Forelimb muscle (tissue), 1 donor: ENCODE measurements at places on chromosomes 16 and 17. TPM values are rescaled to one million over a fixed set of nuclear protein-coding genes. Genes with fewer than 3 reads are reported as not detected.

Gene TBC1D3B
- polyA plus RNA-seq, result 14.6 TPM

Gene CCL1
- not detected for polyA plus RNA-seq

Gene MT1G
- polyA plus RNA-seq, result not detected

DNA sequence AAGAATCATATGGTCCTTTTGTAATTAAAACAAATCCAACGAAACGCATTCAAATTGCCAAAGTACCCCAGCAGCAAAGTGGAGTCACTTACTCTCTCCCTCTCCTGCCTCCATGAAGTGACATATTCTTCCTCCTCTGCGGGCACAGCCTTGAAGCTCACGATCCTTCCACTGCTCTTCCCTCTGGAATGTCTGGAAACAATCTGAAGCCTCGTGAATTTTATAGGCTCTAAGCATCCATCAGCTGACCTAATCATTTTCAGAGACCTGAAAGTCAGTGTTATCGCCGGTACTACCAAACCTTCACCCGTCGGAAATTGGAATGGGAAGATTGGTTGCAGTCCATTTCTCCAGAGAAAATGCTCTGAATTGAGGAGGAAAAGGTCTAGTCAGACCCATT lies 134.5 kb upstream of the FOXF1 start:
- no peak for DNase-seq

DNA sequence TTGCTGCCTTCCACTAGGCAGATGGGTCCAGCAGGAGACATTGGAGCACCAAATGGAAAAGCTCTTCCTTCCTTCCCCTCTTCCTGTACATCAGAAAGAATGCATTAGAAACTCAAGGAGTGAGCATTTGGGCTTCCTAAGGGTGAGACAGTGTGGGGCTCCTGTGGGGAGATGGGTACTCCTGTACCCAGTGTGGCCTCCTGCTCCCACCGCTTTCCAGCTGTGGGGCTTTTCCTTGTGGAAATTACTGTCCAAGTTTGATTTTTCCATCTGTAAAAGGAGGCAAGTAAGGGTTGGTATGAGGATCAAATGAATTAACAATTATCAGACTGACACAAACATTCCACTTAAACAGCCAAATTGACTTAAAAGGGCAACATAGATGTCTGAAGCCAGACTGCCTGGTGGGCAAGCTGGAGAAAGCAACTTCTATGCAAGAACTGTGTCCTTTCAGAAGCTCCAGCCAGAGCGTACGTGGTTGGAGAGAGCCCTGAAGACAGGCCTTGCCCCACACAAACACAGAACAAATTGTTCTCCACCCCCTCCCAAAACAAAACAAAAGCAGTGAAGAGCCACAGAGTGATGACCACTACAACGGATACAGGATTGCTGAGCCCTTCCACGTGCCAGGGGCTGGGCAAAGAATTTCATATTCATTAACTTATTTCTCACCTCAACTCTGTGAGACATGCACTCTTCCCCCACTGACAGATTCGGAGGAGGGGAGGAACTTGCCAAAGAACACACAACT lies 23.1 kb upstream of the ALDH3A1 start:
- no peak for DNase-seq

GRCh38 chr17:53949473-53950090 lies 126.9 kb downstream of the KIF2B start:
- no peak for DNase-seq

DNA sequence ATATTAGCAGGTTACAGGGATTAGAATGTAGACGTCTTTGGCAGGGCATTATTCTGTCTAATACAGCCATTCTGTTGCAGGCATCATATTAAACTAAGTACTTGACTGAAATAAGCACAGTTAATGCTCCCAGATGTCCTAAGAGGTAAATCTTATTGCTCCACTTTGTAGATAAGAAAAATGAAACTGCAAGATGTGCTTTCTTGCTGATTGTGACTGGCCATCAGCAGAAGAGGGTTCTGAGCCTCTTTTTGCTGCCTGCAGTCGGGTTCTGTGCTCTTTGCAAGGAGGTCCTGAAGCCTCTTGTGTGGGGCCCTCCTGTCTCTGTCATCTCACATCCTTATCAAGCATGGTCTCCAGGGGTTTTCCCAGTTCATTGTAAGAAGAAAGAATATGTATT lies 167.1 kb downstream of the KCNJ2 start:
- no peak for DNase-seq

- DNase-seq, result no peak
Measured at GRCh38 chr16:83967838-83968305, at the start of gene NECAB2. Gene NECAB2 (plus strand): TSS chr16:83968244. CDS start chr16:83968649, 405 bp downstream.

DNA sequence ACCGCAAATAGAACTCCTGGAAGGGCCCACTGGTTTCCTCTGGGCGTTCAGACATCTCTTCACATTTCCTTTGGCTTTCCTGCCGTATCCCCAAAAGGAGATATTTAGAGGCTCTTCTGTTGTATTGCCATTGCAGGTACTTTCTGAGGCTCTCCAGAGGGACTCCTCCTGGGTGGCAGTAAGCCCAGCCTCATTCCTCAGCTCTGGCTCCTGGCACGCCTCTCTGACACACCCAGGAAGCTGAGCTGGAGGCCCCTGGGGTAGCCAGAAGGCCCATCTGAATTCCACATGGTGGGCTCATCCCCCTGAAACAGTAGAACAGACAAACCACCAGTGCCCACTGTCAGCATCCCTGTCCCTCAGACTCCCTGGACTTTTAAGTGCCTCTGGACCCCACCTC lies 206.7 kb downstream of the PARN start:
- DNase-seq, result no peak
